ENCODE measurements at places on chromosomes 2 and 18.
A peak's percentile ranks its signal among the peaks of the same experiment; 100 is the strongest.

GRCh38 chr2:142323206-142323605 lies 192.4 kb upstream of the LRP1B start:
- DNase-seq = no peak

- no peak for DNase-seq
These were observed 94.2 kb downstream of the PTPN4 start for GRCh38 chr2:119853777-119854399.

DNA sequence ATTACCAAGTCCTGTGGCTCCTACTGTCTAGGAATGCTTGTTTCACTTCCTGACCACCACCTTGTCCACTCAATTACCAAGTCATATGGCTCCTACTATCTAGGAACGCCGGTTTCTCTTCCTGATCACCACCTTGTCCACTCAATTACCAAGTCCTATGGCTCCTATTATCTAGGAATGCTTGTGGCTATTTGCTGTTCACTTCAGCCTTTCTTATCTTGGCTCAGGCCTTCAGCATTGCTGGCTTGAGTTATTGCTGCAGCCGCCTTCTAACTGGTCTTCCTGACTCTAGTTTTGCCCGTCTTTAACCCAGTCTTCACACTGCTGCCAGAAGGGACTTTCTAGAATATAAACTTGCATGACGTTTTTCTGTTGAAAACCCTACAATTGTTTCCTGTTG lies 82.5 kb upstream of the GAREM1 start:
- no peak for DNase-seq

DNA sequence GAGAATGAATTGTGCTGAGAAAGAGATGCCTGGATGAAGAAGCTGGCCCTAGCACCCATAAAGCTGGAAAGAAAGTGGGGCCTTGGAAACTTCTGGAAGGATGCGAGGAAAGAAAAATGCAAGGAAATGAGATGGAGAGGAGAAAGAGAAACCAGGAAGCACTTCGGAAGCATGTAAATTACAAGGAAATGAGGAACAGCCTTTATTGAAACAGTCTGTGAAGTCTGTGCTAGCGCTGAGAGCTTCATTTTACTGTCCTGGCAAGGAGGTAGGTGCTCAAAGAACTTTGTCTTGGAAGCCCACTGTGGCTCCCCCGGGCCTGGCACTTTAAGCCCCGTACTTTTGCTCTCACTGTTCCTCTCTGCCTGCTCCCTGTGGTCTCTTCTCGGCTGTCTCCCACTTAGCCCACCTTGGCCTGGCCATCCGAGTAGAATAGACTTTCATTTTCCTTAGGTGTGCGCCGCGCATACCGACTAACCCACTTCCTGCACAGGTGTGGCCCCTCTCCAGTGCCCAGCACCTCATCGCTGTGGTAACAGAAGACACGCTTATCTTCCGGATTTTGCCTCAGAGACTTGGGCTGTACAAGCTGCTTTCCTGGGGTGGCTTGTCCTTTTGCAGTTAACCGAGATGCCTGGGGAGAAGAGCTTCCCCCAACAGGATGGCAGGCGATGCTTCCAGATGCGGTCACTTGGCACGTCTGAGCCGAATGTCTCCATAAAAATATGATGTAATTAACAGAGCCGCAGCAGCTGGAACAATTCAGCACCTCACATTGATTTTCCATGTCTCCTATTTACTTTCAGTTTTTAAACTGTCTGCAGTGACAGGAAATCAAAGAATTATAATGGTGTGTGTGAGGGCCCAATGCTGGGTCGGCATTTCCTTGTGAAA lies 199.6 kb downstream of the HRH4 start:
- DNase-seq = peak; percentile 10

GRCh38 chr2:167783261-167784083 lies 463.9 kb downstream of the STK39 start:
- DNase-seq = no peak

- DNase-seq = no peak
These were observed 52.6 kb downstream of the SLC40A1 start for GRCh38 chr2:189527812-189528592.

DNA sequence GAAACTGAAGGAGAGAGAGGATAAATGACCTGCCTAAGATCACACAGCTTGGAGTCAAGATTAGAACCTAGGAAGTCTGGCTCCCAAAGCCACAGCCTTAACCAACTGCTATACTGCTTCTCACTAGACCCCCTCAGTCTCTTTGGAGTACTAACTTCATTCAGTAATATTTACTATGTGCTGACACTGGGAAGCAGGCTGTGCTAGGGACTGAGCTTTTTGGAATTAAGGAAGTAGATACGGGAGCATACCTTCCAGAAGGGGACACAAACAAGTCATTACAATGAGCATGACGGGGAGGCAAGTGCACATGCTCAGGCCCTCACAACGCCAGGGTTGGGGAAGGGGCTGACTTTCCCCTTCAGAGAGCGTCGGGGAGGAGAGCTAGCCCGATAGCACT lies 97.7 kb downstream of the INO80D start:
- DNase-seq = no peak

DNA sequence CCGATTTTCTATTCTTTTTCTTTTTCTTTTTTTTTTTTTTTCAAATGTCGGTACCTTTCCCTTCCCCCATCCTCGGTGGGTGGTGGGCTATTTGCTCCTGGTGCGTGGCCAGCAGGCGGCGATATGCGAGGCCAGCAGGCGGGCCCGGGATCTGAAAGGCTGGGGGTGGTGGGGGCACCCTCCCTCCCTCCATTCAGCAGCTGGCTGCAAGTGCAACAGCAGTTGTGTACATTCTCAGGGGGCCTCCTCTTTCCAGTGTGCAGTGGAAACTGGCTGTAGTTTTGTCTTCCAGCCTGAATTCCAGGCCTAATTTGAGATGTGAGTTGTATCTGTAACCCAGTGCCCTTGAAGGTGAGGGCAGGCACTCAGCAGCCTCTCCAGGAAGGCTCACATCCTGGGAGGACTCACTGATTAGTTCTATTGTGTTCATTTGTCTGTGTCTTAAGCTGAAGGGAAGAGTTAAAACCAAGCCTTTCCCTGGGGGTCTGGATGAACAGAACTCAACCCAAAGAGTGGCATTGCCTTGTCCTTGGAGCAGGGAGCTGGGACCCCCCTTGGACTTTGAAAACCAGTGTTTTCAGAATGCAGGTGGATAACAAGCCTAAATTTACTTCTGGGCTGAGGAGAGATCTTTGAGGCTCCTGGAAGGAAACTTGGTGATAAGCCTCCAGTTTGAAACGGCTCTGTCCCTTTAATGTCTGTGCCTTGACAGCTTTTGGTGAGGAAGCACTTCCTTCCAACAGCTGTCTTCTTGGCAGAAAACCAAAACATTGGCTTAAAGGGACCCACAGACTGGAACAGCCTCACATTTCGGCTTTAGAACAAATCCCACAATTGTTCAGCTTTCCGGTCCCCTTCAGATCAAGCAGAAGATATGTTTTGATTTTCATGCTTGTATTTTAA lies 3.3 kb downstream of the MYCN start:
- peak; percentile 32 for DNase-seq

GRCh38 chr2:121075641-121076497 lies 209.1 kb downstream of the TFCP2L1 start:
- DNase-seq = no peak

DNA sequence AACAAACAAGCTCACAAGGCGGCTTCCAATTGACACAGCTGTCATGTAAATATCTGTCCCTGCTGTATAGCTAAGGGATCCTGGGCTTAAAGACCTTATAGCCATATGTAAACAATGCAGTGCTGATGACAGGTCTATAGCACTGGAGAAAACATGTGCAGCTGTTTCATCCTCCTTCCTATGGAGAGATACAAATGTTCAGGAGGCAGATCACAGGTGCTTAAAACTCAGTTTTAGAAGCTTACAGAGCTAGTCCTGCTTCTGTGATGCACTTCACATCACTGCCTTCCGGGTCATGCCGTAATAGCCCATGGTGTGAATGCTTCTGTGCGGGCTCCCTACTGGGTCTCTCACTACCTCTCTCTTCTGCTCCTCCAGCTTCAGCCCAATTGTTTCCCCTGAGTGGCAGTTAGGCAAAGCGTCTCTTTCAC lies 262.4 kb upstream of the CHST9 start:
- no peak for DNase-seq

GRCh38 chr2:26471766-26472706 lies 5.9 kb downstream of the OTOF start:
- DNase-seq = no peak

DNA sequence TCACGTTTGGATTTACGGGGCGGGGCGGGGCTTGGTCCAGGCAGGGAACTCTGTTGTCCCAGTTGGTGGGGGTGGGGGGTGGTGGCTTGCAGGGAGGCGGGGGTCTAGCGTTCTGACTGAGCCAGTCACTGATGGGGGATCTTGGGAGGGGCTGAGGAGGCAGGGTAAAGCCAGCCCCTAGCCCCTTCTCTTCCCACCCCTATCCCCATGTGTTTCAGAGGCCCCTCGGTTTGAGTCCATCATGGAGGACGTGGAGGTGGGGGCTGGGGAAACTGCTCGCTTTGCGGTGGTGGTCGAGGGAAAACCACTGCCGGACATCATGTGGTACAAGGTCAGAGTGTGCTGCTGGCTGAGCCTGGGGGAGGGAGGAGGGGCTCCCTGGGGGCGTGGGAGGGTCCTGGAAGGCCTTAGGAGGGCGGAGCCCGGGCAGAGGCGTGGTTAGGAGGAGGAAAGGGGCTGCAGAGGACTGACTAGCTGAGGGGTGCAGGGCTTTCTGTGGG lies 22.0 kb upstream of the GMPPA start:
- no peak for DNase-seq

DNA sequence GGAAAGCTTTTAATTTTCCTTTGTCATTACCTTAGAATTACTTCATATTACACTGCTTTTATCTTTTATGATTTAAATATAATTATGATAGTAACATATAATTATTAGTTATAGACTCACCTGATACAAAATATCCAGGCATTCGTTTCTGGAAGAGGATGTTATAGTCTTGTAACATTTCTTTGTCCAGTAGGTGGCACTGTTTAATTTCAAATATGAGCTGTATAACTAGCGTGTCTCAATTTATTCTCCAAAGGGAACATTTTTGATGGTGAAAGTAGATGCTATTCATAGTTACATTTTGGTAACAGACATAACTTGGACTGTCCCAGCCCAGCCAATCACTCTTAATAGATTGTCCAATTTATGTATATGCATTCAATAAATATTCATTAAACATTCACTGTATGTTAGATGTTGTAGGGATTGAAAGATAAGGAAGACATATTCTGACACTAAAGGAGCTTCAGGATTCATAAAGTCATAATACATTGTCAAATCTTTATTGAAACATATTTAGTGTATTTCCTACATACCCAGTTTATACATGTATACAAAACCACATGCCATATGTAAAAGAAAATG lies 19.2 kb downstream of the DAW1 start:
- peak; percentile 51 for DNase-seq

DNA sequence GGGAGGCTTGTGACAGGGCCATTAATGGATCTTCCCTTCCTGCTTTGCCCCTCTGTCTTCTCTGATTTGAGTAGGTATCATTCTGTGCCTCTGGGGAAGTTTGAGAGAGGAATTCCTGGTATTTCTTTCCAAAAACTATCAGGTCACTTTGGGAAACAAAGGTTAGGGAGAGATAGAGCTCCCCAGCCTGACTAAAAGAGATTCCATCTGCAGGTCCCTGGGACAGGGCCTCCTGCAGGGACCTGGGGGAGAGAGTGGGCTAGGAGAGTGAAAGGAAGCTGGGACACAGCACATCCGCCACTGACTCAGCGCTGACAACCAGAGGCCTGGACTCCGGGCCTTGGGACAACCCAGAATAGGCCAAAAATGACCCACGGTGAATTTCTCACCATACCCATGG lies 6.4 kb downstream of the GALNT14 start:
- DNase-seq = no peak

DNA sequence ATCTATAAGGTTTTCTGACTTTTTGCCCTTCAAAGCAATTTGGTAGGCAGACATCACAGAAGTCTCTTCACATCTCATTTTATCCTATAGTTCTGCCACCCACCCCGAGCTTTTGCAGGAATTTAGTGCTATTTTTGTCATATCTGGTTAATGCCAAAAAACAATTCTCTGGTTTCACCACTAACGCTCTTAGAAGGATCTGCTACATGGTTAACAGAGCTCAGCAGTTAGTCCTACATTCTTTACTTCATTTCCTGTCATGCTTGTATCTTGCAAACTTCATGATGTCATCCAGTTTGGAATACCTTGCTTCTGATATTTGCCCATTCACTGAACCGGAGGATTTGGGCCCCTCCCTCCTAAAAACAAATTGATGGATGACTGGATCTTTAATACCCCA lies 116.8 kb upstream of the SERPINE2 start:
- no peak for DNase-seq

DNA sequence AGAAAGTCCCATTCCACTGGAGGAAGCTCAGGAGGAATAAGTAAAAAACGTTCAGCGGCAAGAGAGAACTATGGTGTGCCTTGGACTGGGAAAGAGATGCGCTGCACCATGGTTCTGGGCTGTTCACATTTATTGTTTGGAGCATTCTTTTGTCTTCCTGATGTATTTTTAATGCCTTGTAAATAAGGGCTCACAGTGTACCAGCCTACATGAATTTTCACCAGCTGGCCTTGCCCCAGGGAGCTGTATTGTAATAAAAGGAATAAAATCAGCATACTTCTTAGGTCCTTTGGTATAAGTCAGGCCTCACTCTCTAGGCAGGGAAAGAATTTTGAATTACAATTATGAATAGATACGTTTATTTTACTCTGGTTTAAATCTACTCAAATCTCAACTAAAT lies 1249.6 kb downstream of the CNTNAP5 start:
- DNase-seq = no peak

Data from CD4-positive, alpha-beta T cell (primary cell).